Activated T-cell treated with anti-CD3 and anti-CD28 coated beads, Interleukin-2, amount 50 U/mL, for 4 hours (primary cell): ENCODE measurements at places on chromosomes 11 and 22. TPM values are rescaled to one million over a fixed set of nuclear protein-coding genes. Genes with fewer than 3 reads are reported as not detected.

Gene SMTNL1
- total RNA-seq = not detected

Gene GRM5
- not detected for total RNA-seq

Gene ATP6V1E1
- total RNA-seq = 116 TPM

Gene DDIAS
- total RNA-seq = 19.5 TPM

Gene TRPC6
- not detected for total RNA-seq

Gene ROM1
- total RNA-seq = 6.6 TPM

Gene PRSS23
- total RNA-seq = 12.1 TPM

Gene NKAPD1
- 19.8 TPM for total RNA-seq

Gene CYP2D6
- 1.1 TPM for total RNA-seq

Gene MS4A4E
- not detected for total RNA-seq

Gene PRRG4
- total RNA-seq = 0.56 TPM

Gene OR2AG2
- total RNA-seq = not detected

Gene NPTXR
- 2.2 TPM for total RNA-seq

Gene ADAMTS8
- 0.08 TPM for total RNA-seq

DNA sequence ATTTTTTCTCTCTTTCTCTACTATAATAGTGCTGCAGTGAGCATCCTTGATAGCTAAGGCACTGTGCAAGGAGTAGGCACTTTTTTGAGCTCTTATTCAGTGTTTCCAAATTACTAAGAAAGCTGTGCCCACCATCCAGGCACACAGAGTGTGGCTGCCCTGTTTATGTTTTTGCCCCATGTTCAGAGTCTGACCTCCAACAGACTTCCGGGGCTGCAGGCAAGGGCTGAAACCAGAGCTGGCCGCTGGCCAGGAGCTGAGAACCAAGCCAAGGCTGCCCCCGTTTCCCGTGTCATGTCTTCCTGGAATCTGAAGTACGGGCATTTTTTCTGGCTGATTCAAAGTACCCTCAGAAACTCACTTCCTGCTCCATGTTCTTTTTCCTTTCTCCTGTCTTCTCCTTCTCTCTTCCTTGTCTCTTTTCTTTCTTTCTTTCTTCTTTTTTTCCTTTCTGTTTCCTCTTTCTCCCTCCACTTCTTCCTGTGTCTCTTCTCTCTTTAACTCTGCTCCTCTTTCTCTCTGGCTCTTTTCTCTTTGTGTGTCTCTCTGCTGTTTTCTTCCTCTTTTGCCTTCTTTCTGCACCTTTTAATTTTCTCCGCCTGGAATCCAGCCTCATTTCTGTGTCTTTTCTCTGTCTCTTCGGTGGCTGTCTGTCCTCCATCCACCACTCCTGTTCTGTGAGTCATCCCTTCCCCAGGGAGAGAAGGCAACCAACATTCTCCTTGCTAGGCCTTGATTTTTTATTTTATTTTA is 17.0 kb upstream of the KCTD14 start:
- no peak for DNase-seq

DNA sequence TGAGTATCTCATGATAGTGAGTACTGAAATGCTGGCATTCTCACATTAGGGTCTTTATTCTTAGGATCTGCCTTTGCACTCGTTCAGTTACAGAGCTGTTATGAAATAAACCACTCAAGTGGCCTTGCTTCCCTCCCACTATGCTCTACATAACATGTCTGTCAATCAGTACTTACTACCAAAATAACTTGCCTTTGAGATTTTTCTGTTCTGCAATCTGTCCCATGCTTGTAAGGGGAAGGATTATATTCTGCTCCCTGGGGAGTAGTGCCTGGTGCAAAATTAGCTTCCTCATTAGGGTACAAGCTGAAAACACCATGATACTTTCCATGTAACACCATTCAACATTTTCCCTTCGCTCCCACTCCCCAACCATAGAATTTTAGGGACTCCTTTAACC is 1.9 kb upstream of the GRAP2 start:
- DNase-seq = no peak

DNA sequence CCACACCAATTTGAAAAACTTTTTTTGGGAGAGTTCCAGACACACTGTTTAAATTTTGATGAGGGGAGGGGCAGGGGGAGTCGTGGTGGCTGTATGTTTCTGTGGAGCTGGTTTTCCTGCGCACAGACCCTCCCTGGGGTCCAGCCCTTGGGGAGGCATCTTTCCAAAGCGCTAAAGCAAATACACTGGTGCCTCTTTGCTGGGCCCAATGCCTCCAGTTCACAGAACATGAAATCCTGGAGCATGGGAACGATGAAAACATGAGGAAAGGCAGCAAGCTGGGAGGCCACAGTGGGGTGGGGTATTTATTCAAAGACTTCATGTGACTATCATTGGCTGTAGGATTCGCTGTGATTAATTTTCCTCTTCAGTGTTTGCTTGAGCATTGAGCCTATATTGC is 135.3 kb downstream of the CCDC34 start:
- DNase-seq = no peak

DNA sequence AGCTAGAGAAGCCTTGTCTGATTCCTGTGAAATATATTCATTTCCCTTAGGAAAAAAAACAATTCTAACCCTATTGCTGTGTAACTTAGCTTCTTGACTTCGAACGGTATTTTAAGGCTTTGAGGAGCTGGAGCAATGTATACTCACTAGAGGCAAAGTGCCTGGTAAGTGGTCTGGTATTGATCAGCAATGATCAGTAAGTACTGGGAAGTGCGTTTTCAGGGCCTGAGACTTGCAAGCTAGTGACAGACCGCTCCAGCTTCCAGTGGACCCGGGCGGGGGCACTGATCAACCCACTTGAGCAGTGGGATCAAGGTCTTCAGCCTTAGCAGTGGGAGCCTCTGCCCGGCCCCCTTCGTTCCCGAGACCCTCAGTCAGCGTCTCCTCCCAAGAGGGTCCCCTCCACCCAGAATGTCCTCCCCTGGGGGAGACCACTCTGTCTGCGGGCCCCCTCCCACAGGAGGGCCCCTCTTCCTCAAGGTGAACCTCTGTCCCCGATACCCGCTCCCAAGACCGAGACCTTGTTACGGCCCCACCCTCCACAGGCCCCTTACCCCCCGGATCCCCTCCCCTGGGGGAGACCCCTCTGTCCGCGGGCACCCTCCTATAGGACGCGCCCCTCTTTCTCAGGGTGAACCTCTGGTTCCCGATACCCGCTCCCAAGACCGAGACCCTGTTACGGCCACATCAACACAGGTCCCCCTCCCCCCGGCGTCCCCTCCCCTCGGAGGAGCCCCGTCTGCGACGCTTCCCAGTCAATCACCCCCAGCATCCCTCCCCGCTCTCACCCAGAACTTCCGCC is 452 bp upstream of the ATXN10 start:
- no peak for DNase-seq

- DNase-seq = no peak
These were observed 29.0 kb downstream of the PRRG4 start for GRCh38 chr11:32858731-32859130.

GRCh38 chr11:44931466-44931865 is 19.2 kb downstream of the TP53I11 start:
- DNase-seq = no peak

DNA sequence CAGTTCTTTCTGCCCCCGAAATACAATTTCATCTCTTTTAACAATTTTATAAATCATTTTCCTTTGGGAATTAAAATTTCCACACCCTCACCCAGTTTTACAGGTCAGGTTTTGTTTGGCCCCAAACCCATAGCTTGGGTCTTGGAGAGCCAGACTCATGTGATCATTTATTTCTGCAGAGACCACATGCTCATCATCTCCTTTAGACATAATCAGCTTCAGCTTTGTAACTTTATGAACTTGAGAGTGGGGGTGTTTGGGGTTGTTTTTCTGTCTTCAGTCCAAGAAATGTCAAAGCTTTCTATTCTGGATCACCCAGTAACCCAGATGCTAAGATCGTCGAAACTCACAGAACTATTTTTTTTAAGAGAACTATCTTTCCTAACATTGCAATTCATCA is 70.9 kb downstream of the DBX1 start:
- no peak for DNase-seq

DNA sequence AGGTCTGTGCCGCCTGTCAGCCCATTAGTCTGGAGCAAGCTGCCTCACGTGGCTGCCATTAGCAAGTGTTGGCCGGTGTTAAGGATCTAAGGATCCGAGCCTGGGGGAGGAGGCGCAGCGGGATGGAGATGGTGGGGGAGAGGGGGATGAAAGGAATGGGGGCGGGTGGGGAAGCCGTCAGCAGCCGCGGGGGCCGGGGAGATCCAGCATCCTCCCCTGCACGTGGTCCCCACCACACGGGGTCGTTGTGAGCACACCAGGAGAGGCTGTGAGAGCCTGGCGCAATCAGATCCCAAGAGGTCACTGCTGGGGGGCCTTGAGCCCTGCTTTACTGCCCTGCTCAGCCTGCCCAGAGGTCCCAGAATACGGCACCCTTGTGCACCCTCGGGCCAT is 7.3 kb downstream of the CABP7 start:
- no peak for DNase-seq

DNA sequence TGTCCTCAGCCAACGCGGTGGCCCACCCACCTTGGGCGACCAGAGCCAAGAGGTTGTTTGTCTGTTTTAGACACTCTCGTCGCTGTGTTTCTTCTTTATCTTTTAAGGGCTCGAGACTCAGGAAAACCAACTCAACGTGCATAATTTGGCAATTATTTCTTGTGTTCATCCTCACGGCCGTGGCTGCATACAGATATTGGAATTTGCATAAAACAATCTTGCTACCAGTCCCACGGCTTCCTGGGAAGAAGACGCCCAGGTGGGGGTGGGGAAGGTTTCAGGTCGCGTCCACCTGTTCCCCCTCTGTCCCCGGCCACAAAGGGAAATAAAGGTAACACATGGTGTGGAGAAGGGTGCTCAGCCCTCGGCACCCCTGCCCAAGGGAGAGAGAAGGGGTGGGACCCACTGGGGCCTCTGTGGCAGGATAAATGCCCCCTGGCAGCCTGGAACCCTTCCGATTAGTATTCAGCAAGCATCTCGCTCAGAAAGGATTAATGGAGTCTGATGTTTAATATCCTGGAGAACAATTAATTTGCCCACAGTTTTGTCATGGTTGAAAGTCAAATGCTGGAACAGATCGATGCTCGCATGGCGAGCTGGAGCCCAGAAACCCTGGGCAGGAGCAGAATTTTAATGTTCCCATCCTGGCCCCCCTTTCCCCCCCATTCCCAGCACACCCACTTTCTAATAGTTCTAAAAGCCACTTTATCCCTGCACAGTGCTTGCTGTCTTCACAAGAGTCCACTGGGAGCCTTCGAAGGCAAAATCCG is 359.7 kb downstream of the MN1 start:
- DNase-seq = no peak

GRCh38 chr11:44177905-44178304 is 82.4 kb downstream of the EXT2 start:
- DNase-seq = no peak

GRCh38 chr11:69001243-69002081 is 11.6 kb downstream of the MRGPRF start:
- no peak for DNase-seq

DNA sequence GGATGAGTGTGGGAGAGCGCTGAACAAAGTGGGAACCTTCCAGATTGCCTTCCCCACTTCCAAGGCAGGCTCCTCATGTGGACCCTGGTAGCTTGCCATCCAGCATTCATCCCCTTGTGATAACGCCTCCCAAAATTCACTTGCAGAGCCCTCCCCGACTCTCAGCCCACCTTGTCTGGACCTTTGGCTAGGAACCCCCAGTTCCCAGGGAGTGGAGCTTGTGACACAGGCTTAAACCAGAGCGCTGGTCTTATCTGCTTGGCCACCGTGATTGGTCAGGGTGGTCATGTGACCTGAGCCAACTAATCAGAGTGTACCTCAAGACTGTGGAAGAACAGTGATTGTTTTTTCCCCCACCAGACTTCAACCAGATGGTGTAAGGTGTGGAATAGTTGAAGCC is 9.6 kb upstream of the SLC35C1 start:
- no peak for DNase-seq

GRCh38 chr22:35568751-35569739 is 28.4 kb downstream of the RASD2 start:
- no peak for DNase-seq

GRCh38 chr11:110507328-110507727 is 77.6 kb downstream of the FDX1 start:
- DNase-seq = no peak

- no peak for DNase-seq
These were observed 16.3 kb downstream of the ENTHD1 start for GRCh38 chr22:39877079-39877845.

DNA sequence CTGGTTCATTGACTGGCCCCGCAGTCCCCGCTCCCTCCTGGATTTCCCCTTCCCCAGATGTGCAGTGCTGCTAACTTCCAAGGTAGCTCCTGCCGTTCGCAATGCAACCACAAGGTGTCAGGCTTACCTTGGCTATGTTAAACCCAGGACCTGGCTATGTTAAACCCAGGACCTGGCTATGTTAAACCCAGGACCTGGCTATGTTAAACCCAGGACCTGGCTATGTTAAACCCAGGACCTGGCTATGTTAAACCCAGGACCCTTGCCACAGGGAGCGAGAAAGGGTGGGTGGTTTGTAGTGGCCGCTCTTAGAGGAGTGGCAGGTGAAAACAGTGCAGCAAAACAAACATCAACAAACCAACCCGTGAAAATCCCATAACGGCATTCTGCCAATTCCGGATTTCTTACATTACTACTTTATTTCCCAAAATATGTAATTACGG is 2.9 kb upstream of the ADAMTS8 start:
- peak; percentile 56 for DNase-seq
